ENCODE measurements at places on chromosomes 3 and 15. TPM values are rescaled to one million over a fixed set of nuclear protein-coding genes. Genes with fewer than 3 reads are reported as not detected.

- no peak for DNase-seq
These were observed 11.1 kb downstream of the HCLS1 start for GRCh38 chr3:121649645-121650044.

DNA sequence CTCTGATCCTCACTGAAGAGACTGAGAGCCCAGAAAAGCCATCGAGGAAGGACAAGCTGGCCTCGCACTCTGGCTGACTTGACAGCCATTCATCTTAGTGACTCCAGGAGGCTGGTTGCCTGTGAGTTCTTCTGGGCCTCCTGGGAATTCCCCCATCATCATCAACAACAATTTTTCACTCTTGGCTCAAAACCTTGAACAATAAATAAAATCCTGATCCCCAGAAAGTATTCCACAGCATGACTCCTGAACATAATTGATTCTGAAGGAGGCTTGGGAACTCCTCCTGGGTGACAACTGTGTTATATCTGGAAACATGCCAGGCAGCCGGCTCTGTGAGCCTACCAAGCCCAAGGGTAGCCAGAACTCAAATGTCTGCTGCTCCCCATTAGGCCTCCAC, 188.6 kb downstream of the SHQ1 start:
- DNase-seq, result no peak

Gene KIF15
- total RNA-seq, result 0.93 TPM

- DNase-seq, result no peak
These were observed 12.0 kb upstream of the CTXND1 start for GRCh38 chr15:80264031-80264430.

Gene COL8A1
- 264 TPM for total RNA-seq

DNA sequence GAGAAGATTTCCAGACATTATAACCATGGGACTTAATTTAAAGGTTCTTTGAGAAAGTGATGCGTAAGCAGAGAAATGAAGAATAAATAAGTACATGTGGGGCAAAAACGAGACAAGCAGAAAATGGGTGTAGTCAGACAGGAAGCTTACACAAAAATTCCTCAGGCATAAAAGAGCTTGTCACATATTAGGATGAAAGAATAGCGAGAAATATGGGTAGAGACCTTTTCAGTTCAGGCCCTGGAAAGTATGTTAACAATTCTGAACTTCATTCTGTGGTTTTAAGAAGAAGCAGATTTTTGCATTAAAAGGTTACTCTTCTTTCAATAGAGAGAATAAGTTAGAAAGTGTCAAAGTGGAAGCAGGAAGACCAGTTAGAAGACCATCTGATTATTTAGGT, 352.4 kb downstream of the ROBO1 start:
- no peak for DNase-seq

Gene SKIC8
- total RNA-seq, result 41.4 TPM

Gene SYNM
- total RNA-seq, result 81.9 TPM

Gene TRMT10C
- 15.0 TPM for total RNA-seq

Gene TMEM43
- total RNA-seq, result 110 TPM

Gene GRK7
- not detected for total RNA-seq

DNA sequence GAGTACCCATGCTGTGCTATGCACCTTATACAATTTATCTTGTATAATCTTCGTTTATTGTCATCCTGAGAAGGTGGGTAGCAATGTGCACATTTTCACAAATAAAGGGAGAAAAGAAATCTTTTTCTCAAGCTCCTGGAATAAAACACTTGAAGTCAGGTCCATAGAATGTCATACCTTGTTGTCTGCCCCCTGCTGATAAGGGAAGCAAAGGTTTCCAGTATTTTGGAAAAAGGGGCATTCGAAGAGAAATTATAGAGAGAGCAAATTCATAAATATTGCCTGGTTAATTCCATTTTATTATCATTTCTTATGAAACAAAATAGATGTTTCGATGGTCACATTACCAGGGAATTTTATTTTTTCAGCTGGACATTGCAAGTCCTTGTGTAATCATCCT, 277.8 kb downstream of the RAP2B start:
- no peak for DNase-seq

Gene SLC28A1
- total RNA-seq, result 4.1 TPM

GRCh38 chr3:185527364-185527763, 25.0 kb downstream of the LIPH start:
- no peak for DNase-seq

DNA sequence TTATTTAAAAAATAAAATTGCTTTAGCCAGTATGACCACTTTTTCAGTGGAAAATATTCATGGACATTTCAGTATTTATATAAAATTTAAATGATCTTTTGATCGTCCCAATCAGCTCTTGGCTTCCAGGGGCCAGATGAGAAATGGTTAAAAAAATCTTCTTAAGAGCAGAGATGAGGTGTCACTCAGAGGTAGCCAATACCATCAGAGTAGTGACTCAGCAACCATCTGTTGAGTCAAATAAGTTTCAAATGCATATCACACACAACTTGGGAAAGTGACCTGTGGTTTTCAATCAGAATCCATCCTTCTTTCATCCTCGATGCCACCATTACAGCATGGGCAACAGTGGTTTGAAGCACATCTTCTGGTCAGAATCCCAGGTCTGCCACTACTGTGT, 958.8 kb upstream of the NR2F2 start:
- no peak for DNase-seq

GRCh38 chr15:57097246-57097645, 178.8 kb downstream of the TCF12 start:
- no peak for DNase-seq
